ENCODE measurements at places on chromosomes 7 and 10.

GRCh38 chr10:105150259-105150880 lies 509.3 kb downstream of the SORCS3 start:
- no peak for DNase-seq

GRCh38 chr7:122487131-122487530 lies 182.6 kb upstream of the FEZF1 start:
- DNase-seq, result no peak

GRCh38 chr7:90563286-90563685 lies 32.8 kb upstream of the CDK14 start:
- no peak for DNase-seq

DNA sequence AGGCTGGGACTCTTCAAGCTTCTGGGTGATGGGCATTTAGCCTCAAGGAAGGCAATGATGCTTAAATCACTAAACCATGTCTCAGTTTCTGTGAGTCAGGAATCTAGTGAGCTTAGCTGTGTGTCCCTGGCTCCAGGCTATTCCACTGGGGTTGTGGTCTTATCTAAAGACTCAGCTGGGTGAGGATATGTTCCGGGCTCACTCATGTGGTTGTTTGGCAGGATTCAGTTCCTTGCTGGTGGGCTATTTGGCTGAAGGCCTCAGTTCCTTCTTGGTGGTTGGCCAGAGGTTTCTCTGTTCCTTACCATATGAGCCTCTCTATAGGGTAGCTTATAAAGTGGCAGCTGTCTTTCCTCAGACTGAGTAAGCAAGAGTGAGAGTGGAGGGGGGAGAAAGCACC lies 12.0 kb downstream of the EVX1 start:
- DNase-seq, result no peak

DNA sequence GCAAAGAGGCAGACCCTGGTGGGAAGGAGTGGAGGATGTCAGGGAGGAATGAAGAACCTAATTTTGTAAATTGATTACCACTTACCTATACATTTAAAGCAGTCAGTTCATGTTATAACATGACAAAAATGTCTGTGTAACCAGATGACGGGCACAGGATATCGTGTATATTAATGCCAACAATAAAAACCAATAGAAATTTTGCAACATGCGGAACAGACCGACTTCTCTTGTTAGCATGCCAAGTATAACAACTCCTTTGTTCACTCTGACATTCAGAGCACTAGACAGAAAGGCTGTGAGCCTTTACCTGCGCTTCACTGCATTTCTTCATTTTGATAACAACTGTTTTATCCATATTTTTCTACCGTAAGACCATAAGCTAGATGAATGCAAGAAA lies 29.9 kb downstream of the CDK6 start:
- no peak for DNase-seq

DNA sequence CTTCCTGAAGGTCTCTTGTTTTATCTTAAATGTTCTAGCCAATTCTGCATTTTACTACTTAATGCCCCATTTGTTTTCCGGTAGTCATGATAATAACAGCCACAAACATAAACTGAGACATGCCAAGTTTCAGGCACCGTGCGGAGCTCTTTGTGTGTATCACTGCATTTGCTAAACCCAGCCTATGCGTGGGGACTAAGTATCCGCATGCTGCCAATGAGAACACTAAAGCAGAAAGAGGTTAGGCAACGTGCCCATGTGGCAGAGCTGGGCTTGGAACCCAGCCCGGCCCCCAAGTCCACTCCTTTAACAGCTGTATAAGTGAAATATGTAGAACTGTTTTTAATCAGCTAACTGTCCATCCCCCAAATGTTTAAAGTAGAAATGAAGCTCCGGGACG lies 54.1 kb downstream of the SLIT1 start:
- no peak for DNase-seq

GRCh38 chr10:122120008-122120744 lies 131.2 kb downstream of the TACC2 start:
- DNase-seq, result no peak

- DNase-seq, result no peak
These were observed 94.3 kb upstream of the DNAAF5 start for GRCh38 chr7:631964-632830.

DNA sequence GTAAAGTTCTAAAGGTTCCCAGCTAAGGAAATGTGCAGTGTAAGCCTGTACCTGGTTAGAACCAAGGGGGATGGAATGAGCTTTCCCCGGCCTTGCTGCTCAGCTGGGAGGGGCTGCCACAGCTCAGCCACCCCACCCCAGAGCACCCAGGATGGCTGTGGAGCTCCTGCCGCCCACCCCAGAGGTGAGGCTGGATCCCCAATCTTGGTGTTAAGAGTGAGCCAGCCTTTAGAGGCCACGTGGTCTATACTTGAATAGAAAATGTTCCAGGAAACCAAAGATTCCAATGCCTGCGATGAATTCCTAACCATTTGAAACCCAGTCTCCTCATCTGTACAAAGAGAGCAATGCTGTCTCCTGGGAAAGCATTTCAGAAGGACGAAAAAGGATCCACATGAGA lies 16.5 kb downstream of the DIP2C start:
- DNase-seq, result no peak

- DNase-seq, result no peak
These were observed 8.4 kb upstream of the URGCP start for GRCh38 chr7:43914795-43915194.

DNA sequence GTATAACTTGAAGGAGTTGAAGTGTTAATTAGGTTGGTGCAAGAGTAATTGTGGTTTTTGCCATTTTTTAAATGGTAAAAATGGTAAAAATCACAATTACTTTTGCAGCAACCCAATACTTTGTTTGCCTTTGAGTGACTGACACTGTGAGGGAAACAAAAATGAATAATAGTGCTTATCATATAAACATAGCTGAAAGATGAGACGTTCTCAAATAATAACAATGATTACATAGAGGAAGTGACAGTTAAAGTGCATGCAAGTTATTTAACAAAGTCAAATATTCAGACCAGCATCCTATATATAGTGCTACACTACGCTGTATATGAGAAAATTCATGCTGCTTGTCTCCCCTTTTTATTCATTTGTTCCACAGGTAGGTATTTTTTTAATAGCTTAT lies 4.7 kb upstream of the HBP1 start:
- no peak for DNase-seq

DNA sequence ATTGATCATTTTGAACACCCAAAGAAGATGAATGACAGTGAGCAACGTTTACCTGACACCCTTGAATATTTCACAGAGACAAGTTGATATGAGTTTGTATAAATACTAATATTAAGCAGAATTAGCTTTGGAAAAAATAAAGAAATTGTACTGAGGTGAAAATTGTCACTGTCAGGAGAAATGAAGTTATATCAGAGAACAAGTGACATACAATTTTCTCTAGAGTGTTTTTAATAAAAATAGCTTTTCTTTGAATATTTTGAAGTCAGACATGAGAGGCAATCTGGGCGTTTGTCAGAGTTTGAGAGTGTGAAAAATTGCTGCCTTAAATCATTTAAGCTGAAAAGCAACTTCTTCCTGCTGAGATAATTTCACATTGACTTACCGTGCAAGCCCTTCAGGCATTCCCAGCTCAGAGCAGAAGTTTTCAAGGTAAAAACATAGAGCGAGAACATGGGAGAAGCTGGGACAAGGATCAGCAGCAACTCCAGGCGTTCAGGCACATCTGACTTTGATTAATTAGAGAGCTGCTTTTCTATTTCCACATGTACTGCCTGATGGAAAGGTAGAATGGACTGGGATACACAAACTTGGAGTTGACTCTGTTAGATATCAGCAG lies 535.9 kb downstream of the TFEC start:
- no peak for DNase-seq

GRCh38 chr7:7992506-7992905 lies 23.9 kb downstream of the GLCCI1 start:
- no peak for DNase-seq

All from T-cell (primary cell).